ENCODE measurements at places on chromosomes 3 and 15. TPM values are rescaled to one million over a fixed set of nuclear protein-coding genes. Genes with fewer than 3 reads are reported as not detected.

DNA sequence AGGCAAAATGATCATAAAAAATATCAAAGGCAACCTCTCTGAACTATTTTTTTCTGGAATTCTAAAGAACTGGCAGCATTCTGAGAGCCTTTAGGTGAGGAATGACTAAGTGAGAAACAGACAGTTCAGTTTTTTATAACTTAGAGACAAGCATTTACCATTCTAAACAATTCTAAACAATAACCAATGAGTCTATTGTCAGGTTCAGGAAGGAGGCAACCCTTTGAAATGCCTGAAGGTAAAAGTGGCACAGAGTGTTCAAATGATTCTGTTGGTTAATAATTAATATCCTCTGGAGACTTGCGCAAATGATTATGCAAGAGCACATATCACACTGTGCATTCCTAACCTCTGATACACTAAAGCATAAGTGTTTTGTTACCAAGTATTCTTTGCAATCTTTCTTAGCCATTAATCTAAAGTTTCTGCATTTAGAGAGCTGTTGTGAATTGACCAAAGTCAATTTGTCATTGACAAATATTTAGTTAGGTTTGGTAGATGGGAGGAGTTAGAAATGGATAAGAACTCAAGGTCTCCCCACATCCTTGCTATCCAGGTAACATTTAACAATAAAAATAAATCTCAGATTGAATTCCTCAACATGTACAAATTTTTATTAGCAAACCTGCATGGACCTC lies 9.2 kb upstream of the TGFBR2 start:
- DNase-seq: no peak

GRCh38 chr3:5349343-5349742 lies 161.8 kb downstream of the EDEM1 start:
- no peak for DNase-seq

The IL5RA gene
- not detected for total RNA-seq

GRCh38 chr15:33104212-33104611 lies 90.3 kb downstream of the FMN1 start:
- DNase-seq: no peak

The DUOX1 gene
- total RNA-seq: 0.56 TPM

DNA sequence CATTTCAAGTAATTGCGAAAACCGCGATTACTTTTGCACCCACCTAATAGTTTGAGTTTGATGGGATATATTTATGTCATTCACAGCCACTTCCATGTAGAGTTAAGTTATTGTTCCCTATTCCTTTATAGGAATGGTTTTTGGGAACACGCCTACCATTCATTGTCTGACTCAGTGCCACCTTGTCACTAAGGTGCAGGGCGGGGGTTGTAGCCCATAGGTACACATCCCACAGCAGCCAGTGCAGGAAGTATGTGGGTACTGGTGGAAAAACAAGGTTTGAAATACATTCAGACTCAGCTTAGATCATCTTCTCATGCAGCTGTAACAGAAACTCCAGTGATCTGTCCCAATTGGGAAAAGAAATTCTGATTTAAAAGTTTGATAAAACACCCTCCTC lies 48.2 kb upstream of the CFAP161 start:
- DNase-seq: no peak

GRCh38 chr3:195094191-195094921 lies 176.6 kb downstream of the XXYLT1 start:
- no peak for DNase-seq

GRCh38 chr3:69149586-69149985 lies 27.2 kb upstream of the LMOD3 start:
- no peak for DNase-seq

- DNase-seq: no peak
Observed at GRCh38 chr15:40163657-40164416, 3.0 kb downstream of the BUB1B start.

DNA sequence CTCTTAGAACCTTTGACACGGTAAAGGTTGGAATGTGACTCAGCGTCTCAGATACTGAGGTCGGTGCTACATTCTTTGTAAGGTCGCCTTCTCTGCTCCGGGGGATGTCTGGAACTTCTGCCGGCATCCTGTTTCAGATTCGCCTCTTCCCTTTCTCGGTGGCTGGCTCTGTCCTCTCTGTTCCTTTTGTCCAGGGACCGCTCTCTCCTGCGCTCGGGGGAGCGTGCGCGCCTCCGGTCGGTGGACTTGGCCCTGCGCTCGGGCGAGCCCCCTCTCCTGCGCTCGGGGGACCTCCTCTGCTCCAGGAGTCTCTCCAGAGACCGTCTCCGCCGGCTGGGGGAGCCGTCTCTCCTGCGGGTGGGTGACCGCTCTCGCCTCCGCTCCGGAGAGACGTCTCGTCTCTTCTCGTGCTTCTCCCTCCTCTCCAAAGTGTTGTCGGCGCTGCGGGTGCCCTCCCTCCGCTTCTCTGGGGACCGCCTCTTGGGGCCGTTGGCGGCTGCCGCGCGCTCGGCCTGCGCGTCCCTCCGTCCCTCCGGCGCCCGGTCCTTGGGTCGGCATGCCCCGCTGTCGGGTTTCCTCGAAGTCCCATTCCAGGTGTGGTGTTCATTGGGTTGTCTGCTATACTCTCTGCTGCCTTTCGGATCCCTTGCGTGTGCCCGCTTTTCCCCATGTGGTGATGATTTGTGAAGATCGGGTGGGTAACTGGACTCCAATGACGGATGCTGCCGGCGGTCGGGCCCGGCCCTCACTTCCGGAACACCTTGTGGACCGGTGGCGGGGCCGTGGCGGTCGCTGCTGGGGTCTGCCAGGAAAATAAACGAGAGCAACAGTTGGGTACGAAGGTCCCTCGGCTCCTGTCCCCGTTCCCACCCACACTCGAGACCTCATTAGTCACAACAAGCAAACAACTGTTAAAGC lies 668.8 kb upstream of the ADAMTS9 start:
- DNase-seq: no peak

- no peak for DNase-seq
Observed at GRCh38 chr15:70235347-70235746, 137.6 kb upstream of the TLE3 start.

- no peak for DNase-seq
Observed at GRCh38 chr3:178001670-178002101, 534.5 kb upstream of the KCNMB2 start.

- no peak for DNase-seq
Observed at GRCh38 chr3:87732294-87732693, 326.5 kb downstream of the CGGBP1 start.

DNA sequence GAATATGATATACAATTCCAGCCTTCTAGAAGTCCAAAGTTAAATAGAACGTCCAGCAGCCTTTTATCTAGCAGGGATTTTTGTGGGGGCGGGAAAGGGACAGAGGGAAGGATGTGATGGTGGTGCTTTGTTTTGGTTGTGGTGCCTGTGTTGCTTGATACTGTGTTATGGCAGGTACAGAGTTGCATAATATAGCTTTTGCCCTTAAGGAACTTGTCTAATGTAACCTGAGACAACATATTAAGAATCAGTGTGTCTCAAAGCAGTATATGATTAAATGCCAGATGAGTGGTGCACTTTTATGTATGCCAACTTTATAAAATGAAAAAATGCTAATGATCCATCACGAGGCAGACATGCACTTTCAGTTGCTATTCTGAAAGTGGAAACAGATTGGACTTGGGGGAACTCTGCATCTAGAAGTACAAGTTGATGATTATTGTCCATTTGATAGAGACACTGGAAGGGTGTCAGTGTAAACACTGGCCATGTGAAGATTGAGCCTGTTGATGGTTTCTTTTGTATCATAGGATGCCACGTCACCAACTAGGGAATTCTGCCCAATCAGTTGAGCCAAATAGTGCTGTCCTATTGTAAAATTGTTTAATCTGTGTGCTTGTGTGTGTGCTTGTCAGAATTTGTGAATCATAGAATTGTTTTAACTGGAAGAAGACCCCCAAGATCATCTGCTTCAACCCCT lies 23.0 kb downstream of the NEO1 start:
- no peak for DNase-seq

DNA sequence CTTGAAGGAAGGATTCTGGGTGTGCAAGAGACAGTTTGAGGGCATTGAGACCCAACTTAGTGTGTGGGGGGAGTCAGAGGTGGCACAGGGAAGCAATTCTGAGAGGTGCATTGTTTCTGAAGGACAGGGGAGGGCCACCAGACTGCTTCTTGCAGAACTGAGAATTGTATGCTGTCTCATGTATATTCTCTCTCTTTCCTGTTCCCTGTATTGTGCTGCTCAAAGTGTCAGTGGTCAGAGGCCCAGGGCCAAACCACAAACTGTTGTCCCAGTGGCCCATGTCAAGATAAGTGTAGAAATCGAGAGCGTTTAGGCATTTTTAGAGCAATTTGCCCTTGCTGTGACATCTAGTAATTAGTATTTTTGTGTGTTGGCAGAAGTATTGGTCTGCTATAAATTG lies 567.1 kb downstream of the EDEM1 start:
- DNase-seq: no peak

The TMEM207 gene
- total RNA-seq: not detected

- DNase-seq: no peak
Observed at GRCh38 chr15:85440451-85440850, 60.0 kb downstream of the AKAP13 start.

DNA sequence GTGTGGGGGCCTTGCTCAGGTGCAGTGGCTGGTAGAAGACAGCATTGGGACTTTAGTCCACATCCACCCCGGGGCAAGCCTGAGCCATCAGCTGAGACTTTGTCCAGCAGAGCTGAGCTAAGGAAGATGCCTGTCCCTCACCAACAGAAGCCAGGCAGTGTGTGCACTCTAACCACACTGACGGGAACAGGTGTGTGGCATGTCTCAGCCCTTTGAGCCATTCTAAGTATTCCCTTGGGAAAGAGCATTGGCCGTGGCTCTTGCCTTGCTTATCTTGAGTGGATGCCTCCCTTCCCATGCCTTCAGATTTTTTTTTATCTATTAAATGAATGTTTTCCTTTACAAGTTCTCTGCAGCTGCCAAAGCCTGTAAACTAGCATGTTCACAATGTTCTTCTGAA lies 3.5 kb downstream of the GABRA5 start:
- no peak for DNase-seq

The ESYT3 gene
- 1.9 TPM for total RNA-seq

GRCh38 chr15:44101944-44102343 lies 93.1 kb downstream of the FRMD5 start:
- no peak for DNase-seq

DNA sequence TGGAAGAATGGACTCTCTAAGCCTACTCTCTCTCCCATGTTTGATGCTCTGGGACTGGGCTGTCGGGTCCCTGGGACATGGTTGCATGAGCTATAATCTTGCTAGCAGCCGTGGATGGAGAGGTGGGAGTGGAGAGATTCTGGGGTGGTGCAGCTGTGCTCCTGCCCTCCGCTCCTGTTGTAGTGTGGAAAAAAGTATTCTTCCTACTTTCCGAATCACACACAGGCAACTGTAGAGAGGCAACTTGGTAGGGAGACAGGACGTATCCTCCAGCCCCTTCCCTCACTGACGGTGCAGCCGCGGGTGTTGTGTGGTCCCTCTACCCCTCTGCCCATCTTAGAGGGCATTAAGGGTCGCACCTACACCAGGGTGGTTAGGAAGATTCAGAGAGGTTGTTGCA lies 281.4 kb upstream of the TLE3 start:
- DNase-seq: no peak

GRCh38 chr15:28977377-28978010 lies 91.7 kb downstream of the APBA2 start:
- DNase-seq: no peak

- DNase-seq: no peak
Observed at GRCh38 chr3:11014752-11015151, 22.2 kb downstream of the SLC6A1 start.

The ISLR2 gene
- total RNA-seq: not detected

DNA sequence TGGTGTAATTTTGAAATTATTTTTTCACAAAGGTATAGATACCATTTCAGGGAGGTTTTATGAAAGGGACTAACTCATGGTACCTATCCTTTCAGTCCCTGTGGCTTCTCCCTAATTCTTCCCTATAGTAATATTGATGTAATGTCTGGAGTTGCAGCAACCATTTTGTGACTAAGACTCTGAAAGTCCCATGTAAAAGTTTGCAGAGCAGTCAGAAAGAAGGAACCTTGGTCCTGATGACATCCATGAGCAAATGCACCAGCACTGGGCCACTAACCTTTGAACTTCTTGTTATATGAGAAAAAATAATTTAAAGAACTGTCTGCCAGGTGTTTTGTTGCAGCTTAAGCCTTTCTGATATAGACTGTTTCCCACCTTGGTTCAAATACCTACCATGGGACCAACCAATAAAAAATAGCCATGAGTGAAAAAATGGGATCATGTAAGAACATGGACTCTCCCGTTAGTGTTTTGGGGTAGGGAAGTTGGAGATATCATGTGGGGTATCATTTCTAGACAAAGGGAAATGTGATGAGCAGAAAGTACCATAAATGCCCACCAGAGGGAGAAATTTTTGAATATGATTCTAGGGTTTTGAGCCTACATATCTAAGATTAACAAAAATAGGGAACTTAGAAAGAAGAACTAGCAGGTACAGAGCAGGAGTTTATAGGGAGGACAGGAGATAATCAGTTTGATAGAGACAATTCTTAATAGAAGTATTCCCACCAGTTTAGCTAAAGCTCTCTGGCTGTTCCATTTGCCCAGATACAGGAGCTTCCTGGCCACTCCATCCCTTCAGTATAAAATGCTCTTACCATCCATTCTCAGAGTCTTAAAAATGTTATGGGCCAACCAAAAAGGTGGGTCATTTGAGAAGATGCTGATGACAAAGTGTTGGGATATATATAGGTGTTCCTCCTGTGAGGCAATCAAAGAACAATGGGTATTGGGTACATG lies 3.4 kb upstream of the CPOX start:
- DNase-seq: no peak

DNA sequence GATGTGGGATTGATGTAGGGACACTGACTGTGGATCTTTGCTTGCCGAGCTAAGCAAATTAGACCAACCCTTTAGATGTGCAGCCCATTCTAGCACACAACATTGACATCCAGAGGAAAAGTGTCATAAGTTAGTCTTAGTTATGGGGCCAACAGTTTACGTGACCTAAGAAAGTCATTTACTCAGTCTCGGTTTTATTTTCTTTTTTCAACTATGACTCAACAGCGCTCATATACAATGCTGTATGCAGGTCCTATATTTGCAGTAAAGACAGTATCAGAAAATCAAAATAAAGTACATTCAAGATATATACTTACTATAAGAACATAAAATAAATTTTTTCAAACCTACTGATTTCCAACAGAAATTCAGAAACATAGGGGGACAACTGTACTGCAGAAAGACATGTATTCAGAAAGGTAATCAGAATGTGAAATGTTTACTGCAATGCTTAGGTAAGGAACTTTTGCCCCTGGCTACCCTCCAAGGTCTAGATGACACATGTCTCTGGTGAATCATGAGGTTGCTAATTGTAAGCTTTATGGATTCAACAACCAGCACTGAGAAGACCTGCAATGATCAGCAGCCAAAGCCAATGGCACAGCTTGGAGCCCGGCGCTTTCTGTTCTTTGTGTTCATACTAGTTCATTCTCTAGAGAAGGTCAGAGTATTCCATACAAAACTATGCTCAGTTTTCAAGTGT lies 317.5 kb upstream of the CNTN6 start:
- DNase-seq: no peak

The ADGRG7 gene
- total RNA-seq: not detected

DNA sequence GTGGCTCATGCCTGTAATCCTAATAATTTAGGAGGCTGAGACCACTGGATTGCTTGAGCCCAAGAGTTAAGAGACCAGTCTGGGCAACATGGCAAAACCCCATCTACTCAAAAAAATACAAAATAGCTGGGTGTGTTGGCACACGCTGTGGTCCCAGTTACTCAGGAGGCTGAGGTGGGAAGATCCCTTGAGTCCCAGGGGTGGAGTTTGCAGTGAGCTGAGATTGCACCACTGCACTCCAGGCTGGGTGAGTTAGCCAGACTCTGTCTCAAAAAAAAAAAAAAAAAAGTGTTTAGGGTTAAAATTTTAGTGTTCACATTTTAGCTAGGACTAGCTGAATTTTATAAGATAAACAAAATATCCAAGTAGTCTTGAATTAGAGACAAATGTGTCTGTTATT lies 1340.1 kb upstream of the EPHA6 start:
- no peak for DNase-seq

Data from thoracic aorta (tissue), 2 donors.